Brain (organoid and tissue), 16 donors: ENCODE measurements at places on chromosomes 4 and X.

DNA sequence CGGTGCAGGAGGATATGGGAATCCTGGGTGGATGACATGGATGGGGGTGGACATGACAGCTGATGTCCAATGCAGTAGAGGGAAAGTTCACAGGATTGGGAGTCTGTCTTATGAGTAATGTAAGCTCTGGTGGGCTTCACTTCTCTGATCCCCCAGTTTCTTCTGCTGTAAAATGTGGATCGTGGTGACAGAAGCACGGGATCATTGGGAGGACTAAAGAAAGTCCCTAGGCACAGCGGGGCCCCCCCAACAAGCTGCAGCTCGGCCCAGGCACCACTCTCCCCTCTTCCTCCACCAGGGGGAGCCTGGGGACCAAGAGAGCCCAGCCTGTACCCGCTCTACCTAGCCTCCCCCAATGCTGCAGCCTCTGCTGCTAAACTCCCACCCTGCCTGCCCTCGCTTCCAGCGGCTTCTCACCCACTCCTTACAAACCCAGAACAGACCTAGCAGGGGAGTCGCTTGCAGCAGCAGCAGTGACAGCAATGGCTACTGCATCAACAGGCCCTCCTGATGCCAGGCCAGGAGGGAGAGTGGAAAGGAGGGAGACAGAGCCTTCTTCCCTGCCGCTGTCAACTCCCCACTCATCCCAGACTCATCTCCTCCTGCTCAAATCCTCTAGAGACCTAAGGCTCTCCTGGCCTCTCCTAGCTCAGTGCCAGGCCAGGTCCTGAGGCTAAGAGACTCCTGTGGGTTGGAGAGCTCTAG is 36.1 kb upstream of the IQSEC2 start:
- peak; percentile 86 for DNase-seq

DNA sequence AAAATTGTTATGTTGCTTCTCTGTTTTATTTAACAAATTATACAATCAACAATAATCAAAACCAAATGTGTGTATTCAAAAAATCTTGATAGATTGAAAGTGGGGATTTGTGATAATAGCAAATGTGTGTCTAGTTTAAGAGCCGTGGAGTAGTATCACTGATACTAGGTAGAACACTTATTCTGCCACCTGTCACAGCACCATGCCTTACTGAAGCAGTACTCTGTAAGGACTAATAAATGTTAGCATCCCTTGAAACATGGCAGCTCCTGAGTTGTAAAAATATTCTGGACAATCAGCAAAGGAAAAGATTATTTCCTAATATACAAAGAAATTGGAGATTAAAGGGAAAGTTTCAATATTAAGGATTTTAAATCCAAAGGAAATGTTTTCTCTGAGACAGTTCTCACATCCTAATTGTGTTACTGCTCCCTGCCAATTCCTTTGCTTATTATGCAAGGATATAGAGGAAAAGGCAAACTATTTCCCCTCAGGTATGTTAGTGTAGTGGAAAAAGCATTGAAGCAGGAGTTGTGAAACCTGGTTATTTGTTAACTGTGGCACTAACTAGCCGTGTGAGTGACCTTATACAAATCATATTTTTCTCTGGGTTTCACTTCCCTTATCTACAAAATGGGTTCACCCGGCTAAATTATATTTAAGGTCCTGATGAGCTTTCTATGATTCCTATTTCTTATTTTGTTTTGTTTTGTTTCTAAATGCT is 303.1 kb downstream of the ARHGAP24 start:
- no peak for DNase-seq

GRCh38 chrX:125298871-125299270 is 20.8 kb upstream of the TEX13C start:
- no peak for DNase-seq

DNA sequence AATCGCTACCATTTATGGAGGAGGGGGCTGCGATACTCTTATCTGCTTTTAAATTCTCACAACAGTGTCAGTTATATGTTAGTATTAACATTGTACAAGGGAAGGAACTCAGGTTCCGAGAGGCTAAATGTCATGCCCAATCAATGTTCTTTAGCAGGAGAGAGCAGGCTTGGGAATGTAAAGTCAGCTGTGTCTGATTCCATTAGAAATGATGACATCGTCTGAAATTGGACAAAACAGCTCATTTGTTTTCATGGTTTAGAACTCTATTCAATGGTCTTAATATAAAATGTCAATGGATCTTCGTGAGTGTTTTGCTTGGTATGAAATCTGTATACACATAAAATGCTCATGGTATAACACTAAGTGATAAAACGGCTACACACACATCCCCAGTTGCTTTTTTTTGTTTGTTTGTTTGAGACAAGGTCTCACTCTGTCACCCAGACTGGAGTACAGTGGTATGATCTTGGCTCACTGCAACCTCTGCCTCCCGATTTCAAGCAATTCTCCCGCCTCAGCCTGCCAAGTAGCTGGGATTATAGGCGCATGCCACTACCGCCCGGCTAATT is 11.9 kb upstream of the SH3KBP1 start:
- DNase-seq: no peak

GRCh38 chr4:32191961-32192360 is 1471.8 kb downstream of the PCDH7 start:
- DNase-seq: peak; percentile 9

- no peak for DNase-seq
Measured at GRCh38 chr4:3111461-3111860, 37.0 kb downstream of the HTT start.
